Stimulated activated CD4-positive, alpha-beta T cell treated with anti-CD3 and anti-CD28 coated beads, Interleukin-1b, Interleukin-23, amount 100 ng/mL, for 1 hour (primary cell): ENCODE measurements at places on chromosomes 11 and 22.

DNA sequence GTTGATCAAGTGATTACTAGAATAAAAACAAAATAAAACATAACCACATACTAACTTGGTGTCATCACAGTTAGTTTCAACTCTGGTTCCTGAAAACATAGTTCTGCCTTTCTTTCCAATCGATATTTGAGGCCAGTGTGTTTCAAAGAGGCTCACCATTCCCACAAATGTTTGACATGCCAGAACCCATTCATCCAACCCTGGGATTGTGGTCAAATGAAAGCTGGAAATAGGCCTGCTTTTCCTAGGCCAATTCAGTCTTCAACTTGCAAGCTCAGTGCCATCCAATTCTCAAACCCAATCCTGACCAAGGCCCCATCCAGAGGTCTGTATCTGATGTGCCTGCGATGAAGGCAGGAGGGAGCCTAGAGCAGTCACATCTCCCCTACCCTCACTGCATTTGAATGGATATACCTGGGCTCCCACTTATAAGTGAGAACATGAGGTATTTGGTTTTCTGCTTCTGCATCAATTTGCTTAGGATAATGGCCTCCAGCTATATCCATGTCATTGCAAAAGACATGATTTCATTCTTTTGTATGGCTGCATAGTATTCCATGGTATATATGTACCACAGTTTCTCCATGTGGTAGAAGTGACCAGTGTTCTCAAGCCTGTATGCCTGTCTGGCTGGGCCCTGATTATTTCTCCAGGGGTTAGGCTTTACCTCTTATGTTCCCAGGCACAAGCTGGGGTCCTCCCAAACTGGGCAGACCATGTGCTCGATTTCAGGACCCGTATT is 143.2 kb downstream of the SWAP70 start:
- DNase-seq, result no peak

DNA sequence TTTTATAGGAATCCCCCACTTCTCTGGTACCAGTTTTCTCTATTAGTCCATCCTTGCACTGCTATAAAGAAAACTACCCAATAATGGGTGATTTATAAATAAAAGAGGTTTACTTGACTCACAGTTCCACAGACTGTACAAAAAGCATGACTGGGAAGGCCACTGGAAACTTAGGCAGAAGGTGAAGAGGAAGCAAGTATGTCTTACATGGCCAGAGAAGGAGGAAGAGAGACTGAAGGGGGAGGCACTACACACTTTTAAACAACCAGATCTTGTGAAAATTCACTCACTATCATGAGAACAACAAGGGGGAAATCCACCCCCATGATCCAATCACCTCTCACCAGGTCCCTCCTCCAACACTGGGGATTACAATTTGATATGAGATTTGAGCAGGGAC is 68.9 kb upstream of the GNAZ start:
- no peak for DNase-seq

GRCh38 chr11:117623831-117624271 is 173.2 kb downstream of the DSCAML1 start:
- no peak for DNase-seq

- DNase-seq, result no peak
Observed at GRCh38 chr11:86592047-86592591, 80.3 kb downstream of the ME3 start.

GRCh38 chr11:115266066-115266639 is 238.1 kb downstream of the CADM1 start:
- DNase-seq, result no peak

- no peak for DNase-seq
Observed at GRCh38 chr11:63505857-63506528, at the start of gene LGALS12. Gene LGALS12, plus strand, starts transcription at chr11:63506084. Its CDS starts 375 bp downstream, at chr11:63506459.
